ENCODE measurements at places on chromosomes 1 and 21. TPM values are rescaled to one million over a fixed set of nuclear protein-coding genes. Genes with fewer than 3 reads are reported as not detected.

The TTLL10 gene
- not detected for total RNA-seq

The PLEKHN1 gene
- total RNA-seq, result 4.2 TPM

The MANEAL gene
- total RNA-seq, result 26.9 TPM

The TMEM81 gene
- total RNA-seq, result 2.9 TPM

All from A549 treated with ZK216348 at 1 μM for 4 hours (cell line).